ENCODE measurements at places on chromosomes 12 and 14.

GRCh38 chr12:14164266-14164665 is 182.9 kb upstream of the GRIN2B start:
- DNase-seq, result no peak

DNA sequence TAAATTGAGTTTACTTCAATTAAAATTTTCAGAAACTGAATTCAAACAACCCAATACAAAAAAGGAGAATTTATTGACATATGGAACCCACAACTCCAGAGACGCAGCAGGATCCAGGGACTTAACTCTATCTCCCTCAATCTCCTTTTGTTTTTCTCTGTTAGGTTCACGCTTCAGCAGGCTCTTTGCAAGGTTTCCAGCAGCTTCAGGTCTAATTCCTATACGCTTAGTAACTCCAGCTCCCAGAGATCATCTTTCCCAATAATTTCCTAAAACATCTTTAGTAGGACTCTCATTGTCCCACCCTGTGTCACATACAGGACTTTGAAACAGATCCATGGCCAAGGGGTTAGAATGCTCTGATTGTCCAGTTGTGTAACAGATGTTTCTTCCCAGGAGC is 175.2 kb downstream of the RMST start:
- no peak for DNase-seq

DNA sequence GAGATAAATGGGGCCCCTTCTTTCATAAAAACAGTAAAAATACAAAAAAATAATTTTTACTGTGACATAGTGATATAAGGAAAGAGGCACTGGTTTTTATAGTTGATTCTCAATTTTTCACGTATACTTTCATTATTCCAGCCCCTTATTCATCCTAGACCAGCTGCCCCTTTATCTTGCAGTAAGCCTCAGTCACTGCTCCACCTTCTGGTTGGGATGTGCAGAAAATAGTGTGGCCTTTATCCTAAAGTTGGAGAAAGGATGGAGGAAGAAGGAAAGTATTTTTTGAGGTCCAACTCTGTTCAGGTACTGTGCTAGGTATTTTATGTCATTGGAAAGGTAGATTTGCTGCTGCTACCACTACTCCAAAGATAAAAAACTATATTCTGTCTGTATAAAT is 172.7 kb downstream of the ANO6 start:
- DNase-seq, result no peak

- DNase-seq, result peak; percentile 85
Observed at GRCh38 chr14:32078023-32078857, 1.1 kb downstream of the ARHGAP5 start.

GRCh38 chr12:21571046-21571445 is 33.6 kb downstream of the GYS2 start:
- DNase-seq, result no peak

GRCh38 chr12:2403221-2403976 is 350.6 kb downstream of the CACNA1C start:
- DNase-seq, result no peak

DNA sequence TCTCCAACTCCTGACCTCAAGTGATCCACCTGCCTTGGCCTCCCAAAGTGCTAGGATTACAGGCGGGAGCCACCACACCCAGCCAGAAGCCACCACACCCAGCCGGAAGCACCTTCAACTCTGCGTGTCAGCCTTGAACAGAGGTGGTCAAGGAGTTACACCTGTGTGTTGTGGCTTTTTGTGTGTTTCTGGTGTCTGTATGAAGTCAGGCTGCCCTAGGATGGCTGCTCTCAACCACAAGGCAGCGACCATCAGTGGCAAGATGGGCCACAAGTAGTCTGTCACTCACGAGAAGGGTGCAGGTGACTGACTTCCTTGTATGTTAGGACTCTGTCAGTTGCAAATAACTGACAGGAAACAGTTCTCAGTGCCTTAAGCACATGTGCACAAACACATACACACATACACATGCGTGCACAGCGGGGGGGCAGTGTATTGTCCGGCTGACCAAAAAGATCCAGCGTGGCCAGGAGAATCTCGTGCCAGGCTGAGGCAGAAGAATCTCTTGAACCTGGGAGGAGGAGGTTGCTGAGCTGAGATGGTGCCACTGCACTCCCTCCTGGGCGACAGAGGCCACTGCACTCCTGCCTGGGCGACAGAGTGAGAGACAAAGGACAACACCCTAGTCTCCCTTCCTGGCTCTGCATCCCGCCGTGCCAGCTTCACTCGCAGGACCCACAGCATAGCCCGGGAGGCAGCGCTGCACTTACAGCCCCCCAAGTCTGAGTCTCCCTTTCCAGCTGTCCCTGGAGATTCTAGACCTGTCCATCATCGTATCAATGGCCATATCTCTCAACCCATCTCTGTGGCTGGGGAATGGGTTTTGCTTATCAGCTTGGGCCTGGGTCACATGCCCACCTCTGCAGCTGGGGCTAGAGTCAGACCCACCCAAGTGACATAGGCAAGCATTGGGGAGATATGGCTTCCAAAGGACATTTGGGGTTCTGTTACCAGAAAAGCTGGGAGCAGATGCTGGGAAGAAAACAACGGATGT is 13.7 kb downstream of the P2RX4 start:
- peak; percentile 52 for DNase-seq

- peak; percentile 67 for DNase-seq
Observed at GRCh38 chr14:103260629-103261124, 73.4 kb upstream of the EIF5 start.

DNA sequence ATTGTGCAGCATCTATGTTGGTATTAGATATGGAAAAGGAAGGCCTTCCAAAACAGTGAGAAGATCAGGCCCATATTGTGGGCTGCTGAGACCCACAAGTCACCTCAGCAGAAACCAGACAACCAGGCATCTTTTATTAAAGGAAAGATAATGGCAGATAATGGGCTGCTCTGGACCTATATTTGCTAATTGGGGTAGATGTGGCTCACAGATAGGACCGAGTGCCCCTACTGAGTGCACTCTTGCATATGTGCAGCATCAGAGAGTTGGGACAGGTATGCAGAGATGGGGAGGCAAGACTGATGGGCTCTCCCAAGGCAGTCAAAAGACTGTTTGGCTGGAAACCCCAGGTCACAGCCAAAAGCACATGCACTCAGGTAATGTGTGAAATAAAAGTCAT is 149.8 kb upstream of the GZMB start:
- no peak for DNase-seq

DNA sequence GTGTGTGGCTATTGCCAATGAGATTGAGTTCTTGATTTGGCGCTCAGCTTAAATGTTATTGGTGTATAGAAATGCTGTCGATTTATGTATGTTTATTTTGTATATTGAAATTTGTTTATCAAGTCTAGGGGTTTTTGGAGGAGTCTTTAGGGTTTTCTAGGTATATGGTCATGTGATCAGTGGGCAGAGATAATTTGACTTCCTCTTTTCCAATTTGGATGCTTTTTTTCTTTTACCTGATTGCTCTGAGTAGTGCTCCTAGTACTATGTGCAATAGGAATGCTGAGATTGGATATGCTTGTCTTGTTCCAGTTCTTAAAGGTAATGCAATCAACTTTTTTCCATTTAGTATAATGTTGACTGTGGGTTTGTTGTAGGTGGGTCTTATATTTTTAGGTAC is 99.8 kb upstream of the PMCH start:
- DNase-seq, result no peak

GRCh38 chr14:92499234-92499633 is 14.3 kb upstream of the RIN3 start:
- no peak for DNase-seq

- DNase-seq, result no peak
Observed at GRCh38 chr12:104792570-104792969, 165.5 kb downstream of the SLC41A2 start.

DNA sequence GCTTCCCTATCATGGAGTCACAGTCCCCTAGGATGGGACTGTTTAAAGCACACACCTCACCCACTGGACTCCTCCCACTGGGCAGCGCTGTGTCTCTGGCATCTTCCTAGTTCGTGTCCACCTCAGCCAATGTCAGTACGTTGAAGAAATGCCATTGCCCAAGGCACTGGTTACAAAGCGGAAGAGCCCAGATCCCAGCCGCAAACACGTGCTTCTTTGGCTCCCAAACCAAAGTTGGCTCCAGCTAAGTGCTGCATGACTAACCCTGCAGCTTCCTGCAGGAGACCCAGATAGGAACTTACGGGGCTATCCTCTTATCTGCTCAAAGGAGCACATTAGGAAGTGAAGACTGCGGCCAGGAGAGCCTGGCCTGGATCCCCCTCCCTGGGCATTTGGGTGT is 9.3 kb downstream of the SYNE3 start:
- peak; percentile 67 for DNase-seq

DNA sequence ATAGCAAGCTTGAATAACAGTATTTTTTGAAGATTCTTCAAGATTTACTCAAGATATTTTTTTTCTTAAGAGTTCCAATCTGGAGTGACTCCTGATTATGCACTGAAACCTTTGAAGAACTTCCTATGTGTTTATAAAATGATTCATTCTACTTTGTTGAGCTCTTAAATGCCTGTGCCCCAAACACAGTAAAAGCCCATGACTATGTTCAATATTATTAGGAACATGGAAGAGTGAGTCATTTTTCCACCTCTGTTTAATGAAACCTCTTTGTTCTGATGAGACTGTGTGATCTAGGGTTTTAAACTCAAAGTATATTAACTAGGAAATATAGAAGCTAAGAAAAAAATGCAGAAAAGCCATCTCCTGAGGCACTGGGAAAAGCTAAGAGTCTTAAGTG is 415.0 kb upstream of the FBXO33 start:
- no peak for DNase-seq

- peak; percentile 78 for DNase-seq
Observed at GRCh38 chr12:53234271-53234914, 2.4 kb upstream of the RARG start.

All from stomach (tissue), 19 donors.